ENCODE measurements at places on chromosomes 7 and 10.

DNA sequence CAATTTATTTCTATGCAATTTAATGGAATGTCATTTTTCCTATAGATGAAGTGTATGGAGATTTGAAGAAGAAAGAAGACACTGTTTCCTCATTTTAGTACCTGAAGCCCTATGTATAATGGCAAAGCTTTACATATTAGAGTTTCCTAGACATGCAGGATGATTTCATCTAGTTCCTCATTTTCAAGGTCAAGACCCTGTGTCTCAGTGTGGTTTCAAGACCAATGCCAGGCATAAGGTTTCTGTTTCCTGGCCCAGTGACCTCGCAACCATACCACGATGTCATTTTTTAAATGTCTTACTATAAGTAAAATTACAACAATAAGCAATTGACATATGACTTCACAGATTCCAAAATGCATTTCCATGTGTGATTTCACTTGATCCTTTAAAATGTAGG lies 336.5 kb upstream of the PRKCQ start:
- DNase-seq, result no peak

GRCh38 chr10:3477683-3478082 lies 305.1 kb upstream of the PITRM1 start:
- no peak for DNase-seq

DNA sequence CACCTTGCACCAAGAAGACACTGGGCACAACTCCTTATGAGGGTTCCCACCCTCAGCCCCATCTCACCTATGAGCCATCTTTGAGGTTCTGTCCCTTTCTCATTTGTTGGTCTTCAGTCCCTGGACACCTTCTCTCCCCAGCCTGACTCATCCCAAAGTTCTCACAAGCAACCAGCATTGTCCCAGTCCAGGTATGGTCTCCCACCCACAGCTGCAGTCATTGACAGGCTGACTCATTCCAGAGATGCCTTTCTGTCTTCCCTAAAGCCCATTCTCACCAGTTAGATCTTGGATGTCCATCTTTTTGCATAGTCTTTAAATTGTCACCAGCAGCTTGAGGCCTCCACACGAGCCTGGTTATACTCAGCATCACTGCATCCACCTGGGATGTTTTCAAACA lies 26.7 kb upstream of the BMPR1A start:
- no peak for DNase-seq

GRCh38 chr7:144378651-144379050 lies 23.4 kb downstream of the ARHGEF5 start:
- DNase-seq, result no peak

- no peak for DNase-seq
Observed at GRCh38 chr10:11045995-11046775, 28.5 kb downstream of the CELF2 start.

DNA sequence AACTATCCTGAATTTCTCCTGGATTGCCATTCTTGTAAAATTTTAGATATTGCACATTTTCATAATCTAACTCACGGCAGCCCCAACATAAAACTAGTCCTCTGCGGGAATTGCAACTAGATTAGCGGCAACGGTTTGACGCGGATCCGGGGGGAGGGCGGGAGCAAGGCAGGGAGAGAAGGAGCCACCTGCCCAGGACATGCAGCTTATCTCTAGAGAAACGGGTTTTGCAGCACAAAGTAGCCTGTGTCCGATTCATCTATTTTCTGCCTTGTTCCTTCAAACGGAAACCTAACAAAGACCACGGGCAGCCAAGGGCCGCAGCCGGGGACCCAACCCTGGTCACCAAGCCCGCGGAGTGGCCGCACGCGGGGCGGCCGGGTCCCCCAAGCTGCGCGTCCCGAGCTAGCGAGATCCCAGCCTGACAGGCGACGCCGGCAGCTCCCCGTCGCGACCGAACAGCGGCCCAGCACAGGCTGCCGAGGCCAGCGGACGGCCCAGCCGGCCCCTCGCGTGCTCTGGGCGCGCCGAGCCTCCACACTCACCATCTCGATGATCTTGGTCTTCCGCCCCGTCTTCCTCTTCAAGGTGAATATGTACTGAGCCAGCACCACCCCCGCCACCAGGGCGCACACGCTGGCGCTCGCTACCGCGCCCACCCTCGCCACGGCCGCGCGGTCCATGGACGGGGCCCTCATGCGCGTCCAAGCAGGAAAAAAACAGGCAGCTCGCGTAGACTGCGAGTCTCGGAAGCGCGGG lies at the start of gene NT5C3A:
NT5C3A (minus strand) TSS at position 754 of the 759 bp plus-strand sequence; CDS start at position 683, 71 bp downstream.
- DNase-seq, result no peak

- no peak for DNase-seq
Observed at GRCh38 chr10:71719042-71719441, 536 bp downstream of the C10orf105 start.

GRCh38 chr7:138478499-138478908 lies 18.4 kb downstream of the TRIM24 start:
- no peak for DNase-seq

GRCh38 chr7:30933124-30933974 lies 21.7 kb downstream of the AQP1 start:
- no peak for DNase-seq

DNA sequence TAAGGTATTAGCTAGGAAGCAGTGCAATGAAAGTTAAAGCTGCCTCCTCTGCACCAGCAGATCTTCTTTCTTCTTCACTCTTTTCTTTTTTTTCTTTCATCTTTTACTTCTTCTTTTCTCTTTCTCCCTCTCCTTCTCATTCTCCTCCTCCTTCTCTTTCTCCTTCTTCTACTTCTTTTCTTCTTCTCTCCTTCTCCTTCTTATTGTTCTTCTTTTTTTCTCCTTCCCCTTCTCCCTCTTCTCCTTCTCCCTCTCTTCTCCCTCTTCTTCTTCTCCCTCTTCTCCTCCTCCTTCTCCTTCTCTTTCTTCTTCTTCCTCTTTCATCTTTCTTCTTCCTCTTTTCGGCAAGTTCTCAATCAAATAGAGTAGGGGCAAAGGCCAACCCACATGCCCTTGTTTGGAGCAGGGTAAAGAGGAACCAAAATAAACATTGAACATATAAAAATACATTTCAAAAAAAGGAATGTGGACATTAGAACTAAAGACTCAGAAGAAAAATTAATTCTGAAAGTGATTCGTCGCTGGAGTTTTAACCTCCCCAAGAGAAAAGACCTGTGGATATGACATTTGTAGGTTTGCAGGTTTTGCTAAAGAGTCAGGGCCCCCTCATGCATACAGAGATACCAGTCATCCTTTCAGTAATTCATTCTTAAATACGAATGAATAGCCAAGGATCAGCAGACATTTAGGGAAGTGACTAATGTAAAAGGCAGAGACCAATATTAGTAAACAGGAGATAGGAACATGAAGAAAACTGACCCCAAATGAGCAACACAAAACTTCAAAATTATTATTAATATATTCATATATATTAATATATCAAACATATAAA lies 93.0 kb upstream of the RSU1 start:
- no peak for DNase-seq

- no peak for DNase-seq
Observed at GRCh38 chr10:68560943-68561864, 1.1 kb downstream of the TET1 start.

- no peak for DNase-seq
Observed at GRCh38 chr7:1557771-1558170, 1.8 kb upstream of the TMEM184A start.

DNA sequence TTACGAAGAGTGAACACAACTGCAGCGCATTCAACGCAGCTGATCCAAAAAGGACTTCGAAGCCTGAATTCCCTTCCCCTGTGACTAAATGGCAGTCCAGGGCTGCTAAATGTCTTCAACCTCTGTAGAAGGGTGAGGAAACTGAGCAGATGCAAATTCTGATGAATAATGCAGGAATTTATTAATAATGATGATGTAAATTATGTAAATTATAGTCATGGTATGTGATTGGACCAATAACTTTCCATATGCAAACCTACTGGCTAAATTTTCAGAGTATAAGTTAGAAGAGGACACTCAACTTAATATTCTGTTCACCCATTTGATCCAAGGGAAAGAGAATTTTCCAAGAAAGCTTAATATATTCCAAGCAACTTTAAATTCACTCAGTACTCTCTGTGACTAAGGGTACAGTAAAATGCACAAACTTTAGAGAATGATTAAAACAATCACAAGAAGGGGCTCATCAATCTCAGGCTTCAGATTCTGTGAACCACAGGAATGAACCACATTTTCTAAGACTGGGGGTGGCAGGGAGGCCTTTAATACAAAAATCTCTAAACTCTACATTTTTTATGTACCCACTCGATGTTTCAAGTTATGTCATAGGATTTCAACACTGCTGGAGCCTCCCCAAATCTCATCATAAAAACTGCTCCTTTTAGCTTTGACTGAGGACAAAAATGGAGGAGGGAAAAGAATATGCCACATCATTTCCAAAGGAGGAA lies 3.5 kb downstream of the FGFR2 start:
- peak; percentile 34 for DNase-seq

GRCh38 chr10:19252531-19252930 lies 203.9 kb downstream of the MALRD1 start:
- no peak for DNase-seq

- no peak for DNase-seq
Observed at GRCh38 chr7:39265641-39266591, 288.2 kb downstream of the POU6F2 start.

- no peak for DNase-seq
Observed at GRCh38 chr10:44958196-44958897, 1.3 kb upstream of the RASSF4 start.

DNA sequence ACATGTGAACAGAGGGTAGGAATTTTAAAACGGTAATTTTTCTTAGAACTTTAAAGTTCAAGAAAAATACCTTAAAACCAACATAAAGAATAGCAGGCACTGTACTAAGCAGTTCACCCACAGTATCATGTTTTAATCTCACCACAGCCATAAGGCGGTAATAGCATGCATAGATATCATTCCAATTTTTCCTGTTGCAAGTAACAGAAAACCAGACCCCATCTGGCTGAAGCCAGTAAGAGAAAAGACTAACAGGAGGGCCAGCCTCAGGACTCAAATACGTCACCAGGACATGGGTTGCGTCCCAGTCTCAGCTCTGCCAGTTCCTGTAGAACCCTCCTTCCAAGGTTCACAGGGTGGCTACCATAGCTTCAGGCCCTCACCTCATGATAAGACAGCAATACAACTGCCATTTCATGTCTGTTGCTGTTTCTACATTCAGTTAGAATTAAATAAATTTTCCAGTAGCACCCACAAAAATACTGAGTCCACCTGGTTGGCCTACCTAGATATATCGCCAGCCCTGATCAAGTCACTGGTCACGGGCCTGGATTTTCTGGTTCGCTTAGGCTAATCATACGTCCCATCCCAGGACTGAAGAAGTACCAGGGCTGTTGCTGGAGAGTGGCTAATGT lies 2.0 kb upstream of the RNF32 start:
- no peak for DNase-seq

- no peak for DNase-seq
Observed at GRCh38 chr10:124568339-124568738, 106.7 kb downstream of the LHPP start.

GRCh38 chr7:91653286-91653685 lies 227.2 kb downstream of the MTERF1 start:
- no peak for DNase-seq

GRCh38 chr7:73870041-73870492 lies 9.1 kb downstream of the TMEM270 start:
- DNase-seq, result no peak

GRCh38 chr7:151175793-151176311 lies 8.4 kb upstream of the GBX1 start:
- DNase-seq, result no peak

DNA sequence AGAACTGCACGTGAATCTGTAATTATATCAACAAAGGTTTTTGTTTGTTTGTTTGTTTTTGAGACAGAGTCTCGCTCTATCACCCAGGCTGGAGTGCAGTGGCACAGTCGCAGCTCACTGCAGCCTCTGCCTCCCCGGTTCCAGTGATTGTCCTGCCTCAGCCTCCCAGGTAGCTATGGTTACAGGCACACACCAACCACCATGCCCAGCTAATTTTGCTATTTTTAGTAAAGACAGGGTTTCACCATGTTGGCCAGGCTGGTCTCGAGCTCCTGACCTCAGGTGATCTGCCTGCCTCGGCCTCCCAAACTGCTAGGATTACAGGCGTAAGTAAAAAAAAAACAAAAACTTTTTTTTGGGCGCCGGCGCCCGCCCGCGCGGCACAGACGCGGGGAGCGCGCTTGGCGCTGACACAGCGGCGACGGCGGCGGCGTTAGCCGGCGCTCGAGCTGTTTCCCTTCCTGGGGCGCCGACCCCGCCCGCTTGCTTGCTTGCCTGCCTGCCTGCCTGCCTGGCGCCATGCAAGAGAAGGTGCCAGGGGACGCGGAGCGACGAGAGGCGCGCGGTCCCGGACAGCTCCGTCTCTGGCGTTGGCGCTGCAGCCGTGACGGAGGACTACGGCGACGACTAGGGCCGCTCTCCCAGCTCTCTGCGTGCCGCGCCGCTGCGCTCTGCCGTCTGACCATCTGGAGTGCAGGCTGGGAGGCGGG lies 171.4 kb upstream of the NUPR2 start:
- no peak for DNase-seq

DNA sequence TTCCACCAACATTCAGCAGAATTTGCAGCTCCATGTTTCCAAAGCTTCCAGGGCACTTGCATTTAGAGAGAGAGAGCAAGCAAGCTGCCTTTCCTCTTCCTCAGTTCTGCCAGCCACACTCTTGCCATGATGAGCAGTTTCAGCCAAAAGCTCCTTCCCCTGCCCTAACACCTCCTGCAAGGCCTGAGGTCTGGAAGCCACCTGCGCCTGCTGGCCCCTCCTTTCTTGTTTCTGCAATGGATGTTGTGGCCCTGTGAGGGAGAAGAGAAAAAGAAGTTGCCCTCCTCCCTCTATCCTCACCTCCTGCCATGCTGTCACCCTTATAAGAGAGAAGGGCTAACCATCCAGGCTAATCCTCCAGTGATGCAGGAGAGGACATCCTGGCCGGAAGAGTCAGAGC lies 48.7 kb downstream of the IKZF1 start:
- DNase-seq, result no peak

GRCh38 chr7:158407581-158408317 lies 179.9 kb downstream of the PTPRN2 start:
- DNase-seq, result peak; percentile 8

GRCh38 chr7:107506674-107507339 lies 37.0 kb downstream of the GPR22 start:
- DNase-seq, result no peak

DNA sequence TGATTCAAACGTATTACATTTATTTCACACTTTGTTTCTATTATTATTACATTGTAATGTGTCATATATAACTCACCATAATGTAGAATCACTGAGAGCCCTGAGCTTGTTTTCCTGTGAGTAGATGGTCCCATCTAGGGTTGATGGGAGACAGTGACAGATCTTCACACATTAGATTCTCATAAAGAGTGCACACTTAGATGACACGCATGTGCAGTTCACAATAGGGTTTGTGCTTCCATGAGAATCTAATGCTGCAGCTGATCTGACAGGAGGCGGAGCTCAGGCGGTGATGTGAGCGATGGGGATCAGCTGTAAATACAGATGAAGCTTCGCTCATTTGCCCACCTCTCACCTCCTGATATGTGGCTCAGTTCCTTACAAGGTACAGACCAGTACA lies 36.1 kb downstream of the BMPER start:
- DNase-seq, result no peak

DNA sequence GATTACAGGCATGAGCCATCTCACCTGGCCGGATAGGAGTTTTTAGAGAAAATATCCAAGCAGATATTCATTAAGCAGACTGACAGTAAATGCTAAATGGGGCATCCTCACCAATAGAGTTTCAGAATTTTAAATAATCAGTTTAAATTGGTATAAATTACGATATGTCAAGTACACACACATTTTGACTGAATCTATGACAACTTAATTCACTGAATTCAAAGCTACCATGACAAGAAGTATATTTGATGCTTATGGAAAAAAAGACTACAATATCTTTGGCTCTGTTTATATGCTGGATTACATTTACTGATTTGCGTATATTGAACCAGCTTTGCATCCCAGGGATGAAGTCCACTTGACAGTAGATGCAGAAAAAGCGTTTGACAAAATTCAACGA lies 774.7 kb downstream of the PCDH15 start:
- no peak for DNase-seq

Measured in astrocyte of the cerebellum (primary cell).